Activated naive CD8-positive, alpha-beta T cell treated with anti-CD3 and anti-CD28 coated beads, Interleukin-2, amount 50 U/mL, for 16 hours (primary cell): ENCODE measurements at places on chromosomes 7 and 10.

DNA sequence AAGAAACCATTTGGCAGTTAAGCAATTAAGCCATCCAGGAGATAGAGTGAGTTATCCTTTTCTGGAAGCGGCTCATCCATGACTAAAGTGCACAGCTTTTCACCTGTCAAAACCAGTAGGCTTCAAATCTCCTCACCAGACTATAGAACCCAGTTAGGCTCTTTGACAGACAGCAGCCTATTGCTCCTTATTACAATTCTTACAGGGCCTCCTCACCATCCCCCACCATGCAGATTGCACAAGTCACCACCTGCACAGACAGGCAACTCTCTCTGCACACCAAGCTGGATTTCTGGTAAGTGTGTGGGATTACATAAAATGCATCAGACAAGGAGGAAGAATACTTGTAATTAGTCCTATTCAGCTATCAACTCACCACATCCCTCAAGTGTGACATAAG is 301.6 kb downstream of the SNX13 start:
- DNase-seq: no peak

- no peak for DNase-seq
Observed at GRCh38 chr7:27936047-27936767, 196.2 kb downstream of the TAX1BP1 start.

DNA sequence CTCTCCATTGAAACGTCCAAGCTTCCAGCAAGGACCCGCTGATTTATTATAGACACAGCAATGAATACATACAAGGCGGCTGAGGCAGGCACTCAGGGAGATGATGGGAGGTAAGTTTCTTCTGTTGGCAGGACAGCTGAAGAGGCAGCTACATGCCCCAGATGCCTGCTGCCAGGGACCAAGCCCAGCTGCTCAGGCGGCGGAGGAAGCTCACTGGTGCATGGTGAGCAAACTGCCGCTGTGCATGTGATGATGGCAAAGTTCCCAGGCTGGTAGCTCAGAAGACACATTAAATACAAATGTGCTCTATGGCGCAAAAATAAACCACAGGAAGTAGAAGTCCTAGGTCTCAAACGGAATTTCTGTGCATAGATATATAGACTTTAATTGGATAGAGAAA is 2.3 kb downstream of the DNTT start:
- DNase-seq: no peak

GRCh38 chr7:157664871-157665633 is 328.2 kb downstream of the DNAJB6 start:
- no peak for DNase-seq

- no peak for DNase-seq
Observed at GRCh38 chr10:80454513-80455460, 677 bp downstream of the TSPAN14 start.

DNA sequence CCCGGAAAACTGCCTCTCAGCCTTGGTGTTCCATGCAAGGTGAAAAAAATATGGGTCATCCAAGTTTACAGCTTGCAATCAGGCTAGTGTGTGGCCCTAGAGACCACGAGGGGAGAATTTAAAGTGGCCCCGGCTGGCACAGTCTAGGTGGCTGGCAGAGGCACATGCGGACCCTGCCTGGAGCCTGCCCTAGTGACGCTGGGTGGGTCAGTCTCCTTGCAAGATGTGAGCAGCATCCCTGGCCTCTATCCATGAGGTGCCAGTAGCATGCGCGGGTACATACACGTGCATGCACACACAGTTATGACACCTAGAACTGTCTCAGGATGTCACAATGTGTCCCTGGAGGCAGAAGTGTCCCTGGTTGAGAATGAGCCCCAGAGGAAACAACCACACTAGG is 22.4 kb upstream of the ZNF716 start:
- no peak for DNase-seq

- no peak for DNase-seq
Observed at GRCh38 chr7:107070710-107071109, 26.2 kb downstream of the PRKAR2B start.

GRCh38 chr7:55469721-55470120 is 102.6 kb downstream of the VOPP1 start:
- DNase-seq: no peak

DNA sequence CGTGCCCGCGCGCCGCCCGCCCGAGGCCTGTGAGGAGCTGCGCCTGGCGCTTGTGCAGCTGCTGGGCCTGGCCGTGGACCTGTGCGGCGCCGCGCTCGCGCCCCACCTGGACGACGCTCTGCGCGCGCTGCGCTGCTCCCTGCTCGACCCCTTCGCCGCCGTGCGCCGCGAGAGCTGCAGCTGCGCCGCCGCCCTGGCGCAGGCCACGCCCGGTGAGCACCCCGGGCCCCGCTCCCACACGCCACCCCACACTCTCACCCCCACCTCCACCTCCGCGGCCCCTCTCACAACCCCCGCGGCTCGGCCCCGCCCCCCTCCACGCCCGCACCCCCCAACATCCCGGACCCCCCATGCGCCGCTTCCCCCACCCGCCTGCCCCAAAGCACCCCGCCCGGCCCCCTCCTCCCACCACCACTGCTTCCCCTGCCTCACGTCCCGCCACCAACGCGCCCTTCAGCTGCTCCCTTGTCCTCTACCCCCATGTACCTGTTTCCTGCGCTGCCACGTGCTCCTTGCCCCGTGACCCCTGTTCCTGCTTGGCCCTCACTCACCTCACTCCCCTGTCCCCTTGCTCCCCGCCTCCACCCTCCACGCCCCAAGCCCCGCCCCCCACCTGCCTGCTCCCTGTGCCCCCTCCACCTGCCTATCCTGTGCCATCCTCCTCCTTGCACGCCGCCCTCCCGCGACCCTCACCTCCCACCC is at the start of gene PRKAR1B:
PRKAR1B (minus strand) TSS at position 178 of the 702 bp plus-strand sequence. CDS start 15,776 bp downstream, outside the sequence.
- peak; percentile 12 for DNase-seq

DNA sequence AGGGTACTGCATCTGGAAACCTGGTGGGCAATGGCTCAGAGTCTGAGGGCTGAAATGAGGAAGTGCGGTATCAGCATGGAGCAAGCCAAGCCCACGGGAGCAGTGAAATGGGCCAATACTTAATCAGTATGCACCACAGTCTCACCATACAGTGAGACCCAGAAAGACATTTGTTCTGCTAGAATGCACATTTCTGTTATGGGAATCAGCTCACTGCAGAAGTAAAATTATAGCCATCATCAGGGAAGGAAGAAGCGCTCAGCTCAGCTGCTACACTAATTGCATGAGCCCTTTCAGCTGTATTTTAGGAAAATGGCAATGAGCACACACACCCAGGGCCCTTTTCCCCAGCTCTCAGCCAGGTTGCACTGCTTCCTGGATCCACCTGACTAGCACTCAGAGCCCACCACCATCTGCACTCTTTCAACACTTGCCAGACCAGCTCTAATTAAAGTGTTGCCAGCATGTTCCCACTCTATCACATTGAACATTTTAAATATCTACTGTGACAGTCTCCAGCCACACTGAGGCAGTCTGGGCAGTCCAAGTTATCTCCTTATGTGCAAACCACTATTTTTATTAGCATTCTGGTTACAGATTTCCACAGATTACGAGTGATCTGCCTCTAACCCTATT is 44.2 kb upstream of the PIK3AP1 start:
- no peak for DNase-seq
